Lung (tissue), 17 donors: ENCODE measurements at places on chromosomes 12 and 14. TPM values are rescaled to one million over a fixed set of nuclear protein-coding genes. Genes with fewer than 3 reads are reported as not detected.

PMCH gene
- 0.29 TPM for polyA plus RNA-seq

POTEG gene
- polyA plus RNA-seq = not detected

GLS2 gene
- 4.5 TPM for polyA plus RNA-seq

TRIM9 gene
- 0.08 TPM for polyA plus RNA-seq

CMTM5 gene
- 3.3 TPM for polyA plus RNA-seq

FKBP11 gene
- polyA plus RNA-seq = 69.9 TPM

RBM25 gene
- 50.7 TPM for polyA plus RNA-seq

SLC2A3 gene
- 140 TPM for polyA plus RNA-seq

NYNRIN gene
- 4.2 TPM for polyA plus RNA-seq

NPFF gene
- polyA plus RNA-seq = 0.45 TPM

PLBD1 gene
- polyA plus RNA-seq = 40.9 TPM

OLR1 gene
- polyA plus RNA-seq = 24.6 TPM

CIDEB gene
- polyA plus RNA-seq = 19.7 TPM

DACT1 gene
- polyA plus RNA-seq = 3.4 TPM

OTX2 gene
- polyA plus RNA-seq = not detected

RIMBP2 gene
- 0.05 TPM for polyA plus RNA-seq

RASAL1 gene
- 1.8 TPM for polyA plus RNA-seq

WIF1 gene
- 16.9 TPM for polyA plus RNA-seq

CCDC184 gene
- 0.63 TPM for polyA plus RNA-seq

PRKD1 gene
- 5.2 TPM for polyA plus RNA-seq

RPGRIP1 gene
- polyA plus RNA-seq = 0.33 TPM

NANOG gene
- polyA plus RNA-seq = not detected

IRAK3 gene
- polyA plus RNA-seq = 54.5 TPM

CLMN gene
- 4.5 TPM for polyA plus RNA-seq

KLRC4 gene
- polyA plus RNA-seq = 0.45 TPM

CCNK gene
- 21.0 TPM for polyA plus RNA-seq

LUM gene
- polyA plus RNA-seq = 158 TPM

RFX4 gene
- polyA plus RNA-seq = not detected

SIX1 gene
- polyA plus RNA-seq = 2.7 TPM

PTCSC3 gene
- polyA plus RNA-seq = 0.60 TPM

PLCZ1 gene
- polyA plus RNA-seq = not detected

B3GNT4 gene
- polyA plus RNA-seq = 0.43 TPM

PAPLN gene
- polyA plus RNA-seq = 5.4 TPM

TMEM63C gene
- 0.20 TPM for polyA plus RNA-seq

KRT78 gene
- polyA plus RNA-seq = 0.02 TPM

DCAF4 gene
- polyA plus RNA-seq = 9.4 TPM

RAD9B gene
- polyA plus RNA-seq = 0.12 TPM

TRHDE gene
- polyA plus RNA-seq = 0.47 TPM

ARF6 gene
- polyA plus RNA-seq = 46.9 TPM

RNU4-1 gene
- polyA plus RNA-seq = not detected

SPX gene
- polyA plus RNA-seq = 0.09 TPM
